IMR-90 (cell line): ENCODE measurements at places on chromosomes 5 and 9. TPM values are rescaled to one million over a fixed set of nuclear protein-coding genes. Genes with fewer than 3 reads are reported as not detected.

NCBP1 gene
- total RNA-seq, result 46.4 and 58.3 TPM in 2 replicates

PRRX2 gene
- total RNA-seq, result 12.7 and 13.1 TPM in 2 replicates

DNA sequence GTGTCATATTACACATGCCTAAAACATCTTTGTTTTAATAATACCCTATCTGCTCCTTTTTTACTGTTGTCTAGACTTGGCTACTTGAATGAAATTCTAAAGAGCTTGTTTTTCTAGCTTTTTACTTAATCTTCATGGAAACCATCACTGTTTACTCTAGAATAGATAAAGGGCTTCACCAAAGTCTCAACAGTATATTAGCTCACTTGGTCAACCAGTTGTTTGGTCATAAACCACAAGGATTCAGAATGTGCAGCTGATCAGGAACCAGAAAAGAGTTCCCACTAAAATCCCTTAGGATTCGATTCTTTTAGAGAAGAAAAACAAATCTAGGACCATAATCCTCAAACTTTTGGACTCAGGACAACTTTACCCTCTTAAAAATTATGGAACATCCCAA, 38.0 kb downstream of the CDO1 start:
- DNase-seq, result no peak

- no peak for DNase-seq
Observed at GRCh38 chr5:134101686-134102439, 12.6 kb upstream of the TCF7 start.

DNA sequence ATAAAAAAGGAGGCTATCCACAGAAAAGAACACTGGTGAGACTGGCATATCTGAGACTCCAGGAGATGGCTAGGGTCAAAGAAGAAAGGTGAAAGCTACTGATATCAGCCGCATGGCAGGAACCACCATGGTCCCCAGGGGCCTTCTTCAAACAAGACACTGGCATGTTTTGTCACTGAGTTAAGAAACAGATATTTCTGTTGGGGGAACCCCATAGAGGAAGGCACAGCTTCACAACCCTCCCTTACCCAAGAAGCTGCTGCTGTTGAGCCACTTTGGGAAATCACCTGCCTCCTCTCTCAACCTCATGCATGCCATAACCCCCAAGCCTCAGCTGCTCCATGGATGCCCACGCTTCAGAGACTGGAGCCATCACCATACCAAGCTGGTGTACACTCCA, 13.3 kb upstream of the BTNL3 start:
- no peak for DNase-seq

DNA sequence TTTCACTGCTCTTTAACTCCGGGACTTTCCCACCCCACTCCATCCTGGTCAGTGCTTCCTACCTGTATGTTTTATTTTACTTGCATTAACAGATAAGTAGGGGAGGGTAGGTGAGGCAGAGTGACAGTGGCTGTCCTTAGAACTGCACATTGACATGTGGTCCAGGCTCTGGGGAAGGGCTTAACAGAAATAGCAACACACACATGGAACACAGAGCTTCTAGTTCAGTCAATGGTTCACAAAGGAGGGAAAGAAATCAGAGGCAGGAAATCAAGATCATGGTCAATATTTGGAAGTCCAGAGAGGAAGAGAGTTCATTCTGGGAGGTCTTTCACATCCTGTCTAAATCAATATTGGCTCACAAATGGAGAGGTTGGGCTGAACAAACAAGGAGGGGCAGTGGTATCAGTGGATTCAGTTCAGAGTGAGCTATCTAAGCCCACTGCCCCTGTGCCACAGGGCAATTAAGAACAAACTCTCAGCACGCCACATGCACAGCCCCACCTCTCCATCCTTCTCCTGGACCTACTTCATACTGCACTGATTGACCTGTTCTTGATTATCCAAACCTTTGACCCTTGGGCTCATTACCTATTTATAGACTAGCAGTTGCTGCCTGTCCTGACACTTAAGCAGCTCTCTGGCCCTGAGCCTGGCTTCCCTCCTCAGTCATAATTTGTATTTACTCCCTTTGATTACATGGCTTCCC, 6.2 kb upstream of the VPS13A start:
- DNase-seq, result no peak

DNA sequence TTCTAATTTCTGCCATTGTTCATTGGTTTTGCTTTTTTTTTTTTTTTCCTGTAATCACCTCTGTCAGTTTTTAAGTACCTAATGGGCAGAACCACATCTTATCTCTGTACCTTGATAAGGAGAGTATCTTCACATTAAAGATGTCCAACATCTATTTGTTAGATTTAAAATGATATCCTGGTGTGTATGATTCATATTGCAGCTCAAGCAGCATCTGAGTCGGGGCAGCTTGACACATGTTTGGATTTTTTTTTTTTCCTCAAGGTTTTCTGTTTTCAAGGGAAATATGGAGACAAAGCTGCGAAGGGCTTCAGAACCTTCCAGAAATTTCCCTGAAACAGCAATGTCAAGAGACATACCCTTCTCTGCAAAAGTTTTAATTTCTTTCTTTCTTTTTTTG, 164.7 kb downstream of the DOCK2 start:
- peak; percentile 39 for DNase-seq

DNA sequence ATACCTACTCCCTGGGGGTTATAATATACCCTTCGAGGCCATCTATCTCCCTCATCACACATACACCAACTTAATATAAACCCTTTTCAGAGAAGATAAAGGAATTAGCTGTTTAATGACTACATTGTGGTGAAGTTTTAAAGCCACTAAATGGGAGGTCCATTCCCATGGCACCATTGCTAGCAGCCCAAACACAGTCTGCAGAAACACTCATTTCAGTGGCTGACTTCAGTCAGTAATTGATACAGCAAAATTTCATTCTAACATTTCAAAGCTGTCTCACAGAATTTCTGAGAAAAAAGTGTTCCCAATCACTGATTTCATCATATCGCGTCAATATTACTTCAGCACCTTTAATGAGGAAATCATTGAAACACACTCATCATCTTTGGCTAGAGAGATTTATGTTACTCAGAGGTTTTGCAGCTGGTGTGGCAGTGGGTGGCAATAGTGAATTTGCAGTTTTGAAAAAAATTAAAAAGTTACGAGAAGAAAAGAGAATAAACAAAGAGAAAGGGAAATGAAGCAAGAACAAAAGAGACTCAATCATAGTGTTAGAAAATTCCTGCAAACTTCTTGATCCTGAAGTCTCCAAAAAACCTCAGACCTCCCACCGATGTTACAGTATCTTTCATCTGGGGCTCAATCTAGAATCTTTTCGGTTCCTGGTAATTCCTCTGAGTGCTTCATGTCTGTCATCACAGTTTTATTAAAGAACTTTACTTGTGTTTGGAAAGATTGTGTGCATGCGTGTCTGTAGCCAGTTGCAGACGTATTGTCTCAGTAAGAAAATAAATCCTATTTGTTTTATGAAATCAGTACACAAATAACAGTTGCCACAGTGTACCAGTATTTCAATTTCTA, 105.0 kb downstream of the ERCC6L2 start:
- DNase-seq, result peak; percentile 26

DNA sequence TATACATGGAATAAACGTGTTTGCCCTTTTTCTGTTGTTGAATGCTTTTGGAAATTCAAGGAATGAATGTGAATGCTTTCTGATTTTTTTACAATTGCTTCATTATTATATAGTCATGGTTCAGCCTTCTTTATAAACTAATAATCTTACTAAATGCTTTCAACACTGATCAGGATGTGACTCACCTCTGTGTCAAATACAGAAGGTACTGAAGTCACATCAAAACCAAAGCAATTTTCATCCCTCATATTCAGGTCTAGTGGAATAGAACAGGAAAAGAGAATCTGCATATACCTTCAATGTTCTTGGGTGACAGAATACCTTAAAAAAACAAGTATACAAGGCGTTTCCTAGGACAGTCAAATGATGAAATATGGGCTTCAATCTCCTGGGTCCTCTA, 170.7 kb downstream of the PDE4D start:
- DNase-seq, result peak; percentile 24

DNA sequence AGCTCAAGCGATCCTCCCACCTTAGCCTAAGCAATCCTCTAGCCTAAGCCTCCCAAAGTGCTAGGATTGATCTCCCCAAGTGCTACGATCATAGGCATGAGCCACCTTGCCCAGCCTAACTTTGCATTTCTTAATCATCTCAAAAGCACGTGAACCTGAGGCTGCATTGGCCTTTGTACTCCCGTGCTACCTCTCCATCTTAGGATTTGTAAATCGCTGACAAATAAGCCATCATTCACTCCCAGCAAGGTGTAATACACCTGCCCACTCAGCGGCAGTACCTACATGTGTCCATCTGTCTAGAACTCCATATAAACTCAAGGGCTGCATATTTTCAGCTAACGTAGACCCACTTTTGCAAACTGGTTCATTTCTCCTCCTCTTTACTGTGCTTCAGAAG, 2.8 kb downstream of the ANKH start:
- DNase-seq, result no peak

- no peak for DNase-seq
Observed at GRCh38 chr9:104108315-104108714, 14.2 kb downstream of the SMC2 start.

GABRA6 gene
- total RNA-seq, result not detected in 2 replicates

AGXT2 gene
- total RNA-seq, result not detected in 2 replicates

- DNase-seq, result no peak
Observed at GRCh38 chr5:153511622-153512021, 21.2 kb downstream of the GRIA1 start.

DNA sequence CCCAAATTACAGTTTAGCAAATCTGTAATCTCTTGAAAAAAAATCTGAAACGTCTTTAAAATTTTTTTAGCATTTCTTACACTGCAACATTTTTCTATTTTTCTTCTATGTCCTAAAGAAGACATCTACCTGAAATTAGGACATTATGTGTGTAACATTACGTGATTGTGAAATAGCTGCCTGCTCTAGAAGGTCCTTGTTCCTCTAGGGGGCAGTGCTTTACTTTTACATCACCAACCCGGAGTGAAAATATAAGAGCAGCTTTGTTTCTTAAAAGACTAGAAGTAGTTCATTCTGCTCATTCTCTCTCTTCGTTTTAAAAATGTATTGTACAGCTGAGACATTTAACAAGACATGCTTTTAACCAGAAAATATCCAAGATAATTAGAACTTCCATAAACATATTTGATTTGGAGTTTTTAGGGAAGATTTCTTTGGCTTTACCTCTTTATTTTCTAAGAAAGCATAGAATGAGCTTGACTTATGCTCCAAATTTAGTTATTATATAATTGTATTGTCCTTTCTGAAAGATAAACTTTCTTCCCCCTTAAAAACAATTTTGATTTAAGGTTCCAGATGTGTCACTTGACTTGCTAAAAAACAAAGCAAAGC, 48.1 kb upstream of the RIOK2 start:
- peak; percentile 86 for DNase-seq

DNA sequence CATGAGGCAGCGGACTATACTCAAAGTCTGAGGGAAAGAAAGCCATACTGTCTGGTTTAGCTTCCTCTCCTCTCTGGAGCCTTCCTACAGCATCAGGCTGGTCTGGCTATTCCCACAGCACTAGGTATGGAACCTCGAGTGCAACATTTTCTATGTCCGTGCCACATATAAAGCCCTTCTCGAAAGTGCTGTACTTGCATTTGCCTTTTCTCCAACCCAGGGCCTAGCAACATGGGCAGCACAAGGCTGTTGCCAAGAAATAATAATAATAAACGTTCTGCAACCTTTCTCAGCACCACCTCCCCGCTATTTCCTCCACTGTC, 804 bp downstream of the MED10 start:
- DNase-seq, result no peak

- DNase-seq, result no peak
Observed at GRCh38 chr5:27125856-27126255, 87.5 kb upstream of the CDH9 start.

DNA sequence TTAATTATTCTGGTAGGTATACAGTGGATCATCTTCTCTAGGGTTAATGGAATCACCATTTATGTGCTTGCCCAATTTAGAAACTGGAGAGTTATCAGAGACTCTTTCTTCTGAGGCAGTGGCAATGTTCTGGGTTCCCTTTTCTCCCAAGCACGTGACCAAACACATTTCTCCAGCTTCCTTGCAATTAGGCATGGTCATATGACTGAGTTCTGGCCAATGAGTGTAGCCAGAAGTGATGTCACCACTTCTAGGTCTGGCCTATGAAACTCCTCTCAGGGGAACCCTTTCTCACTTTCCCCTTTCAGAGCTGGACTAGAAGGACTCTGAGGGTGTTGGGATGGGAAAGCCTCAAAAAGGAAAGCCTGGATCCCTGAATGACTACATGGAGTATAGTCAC, 172.0 kb downstream of the NSG2 start:
- DNase-seq, result no peak

DNA sequence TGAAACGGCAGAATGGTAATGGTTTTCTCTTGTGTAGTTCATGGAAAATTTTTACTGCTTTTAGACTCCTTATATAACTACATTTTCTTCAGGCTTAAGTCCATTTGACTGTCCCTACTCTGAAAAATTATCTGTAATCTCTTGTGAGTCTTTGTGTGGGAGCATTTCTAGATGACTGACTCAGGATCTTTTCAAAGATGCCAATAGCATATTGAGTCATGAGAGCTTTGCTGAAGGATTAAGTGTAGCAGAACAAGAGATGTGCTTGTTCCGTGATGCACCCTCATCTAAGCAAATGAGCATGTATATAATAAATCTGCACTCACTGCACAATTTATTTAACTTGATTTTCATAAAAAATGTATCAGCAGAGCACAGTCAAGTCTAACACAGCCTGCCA, 298.7 kb upstream of the CDH6 start:
- peak; percentile 89 for DNase-seq
